ENCODE measurements at places on chromosomes 1 and 21.

GRCh38 chr1:17572264-17572985 is 32.9 kb downstream of the ARHGEF10L start:
- DNase-seq = no peak

- no peak for DNase-seq
These were observed 17.9 kb downstream of the TNFRSF25 start for GRCh38 chr1:6447818-6448748.

DNA sequence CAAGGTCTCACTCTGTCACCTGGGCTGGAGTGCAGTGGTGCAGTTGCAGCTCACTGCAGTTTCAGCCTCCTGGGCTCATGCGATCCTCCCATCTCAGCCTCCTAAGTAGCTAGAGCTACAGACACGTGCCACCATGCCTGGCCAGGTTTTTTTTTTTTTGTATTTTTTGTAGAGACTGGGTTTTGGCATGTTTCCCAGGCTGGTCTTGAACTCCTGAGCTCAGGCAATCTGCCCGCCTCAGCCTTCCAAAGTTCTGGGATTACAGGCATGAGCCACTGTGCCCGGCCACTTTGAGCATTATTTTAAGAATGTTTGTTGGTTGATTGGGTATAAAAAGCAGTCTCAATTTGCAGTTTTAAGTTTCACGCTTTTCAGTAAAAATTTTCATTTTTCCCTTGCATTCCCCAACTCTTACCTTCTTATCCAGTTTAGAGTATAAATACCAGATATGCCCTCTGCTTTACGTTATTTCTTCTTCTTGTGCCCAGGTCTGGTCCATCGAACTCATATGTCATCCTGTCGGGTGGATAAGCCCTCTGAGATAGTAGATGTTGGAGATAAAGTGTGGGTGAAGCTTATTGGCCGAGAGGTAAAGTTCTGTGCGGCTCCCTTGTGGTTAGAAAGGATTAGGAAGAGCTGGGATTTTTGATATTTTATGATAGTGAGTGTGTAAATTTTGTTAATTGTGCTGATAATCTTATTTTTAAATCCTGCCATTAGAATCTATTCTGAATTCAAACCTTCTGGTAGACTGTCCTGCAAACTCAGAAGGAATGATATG is 36.0 kb downstream of the FABP3 start:
- DNase-seq = no peak

GRCh38 chr1:85148524-85149250 is 52.1 kb downstream of the SYDE2 start:
- DNase-seq = peak; percentile 57

GRCh38 chr1:160284220-160284781 is 632 bp downstream of the PEX19 start:
- peak; percentile 35 for DNase-seq
